Neural cell (in vitro differentiated cells): ENCODE measurements at places on chromosomes 4 and X. TPM values are rescaled to one million over a fixed set of nuclear protein-coding genes. Genes with fewer than 3 reads are reported as not detected.

Gene RIPPLY1
- polyA plus RNA-seq = 0.57 TPM in 1 of 2 replicates, not detected in the other

Gene GRPEL1
- 24.9 and 28.5 TPM in 2 replicates for polyA plus RNA-seq

Gene SSX4B
- polyA plus RNA-seq = not detected in 2 replicates

Gene GPR34
- not detected in 2 replicates for polyA plus RNA-seq

Gene RENBP
- 0.89 and 2.5 TPM in 2 replicates for polyA plus RNA-seq

Gene APELA
- polyA plus RNA-seq = not detected in 2 replicates

Gene GAGE13
- polyA plus RNA-seq = not detected in 2 replicates

Gene MAGEA9B
- polyA plus RNA-seq = not detected in 2 replicates

Gene CFP
- 2.7 and 4.8 TPM in 2 replicates for polyA plus RNA-seq

Gene PROM1
- polyA plus RNA-seq = 1.1 and 2.3 TPM in 2 replicates

Gene IQCM
- not detected in 2 replicates for polyA plus RNA-seq

Gene MND1
- polyA plus RNA-seq = 5.6 and 10.6 TPM in 2 replicates

Gene GJB1
- polyA plus RNA-seq = 0.18 TPM in 1 of 2 replicates, not detected in the other

Gene NWD2
- polyA plus RNA-seq = 0.06 and 0.16 TPM in 2 replicates

Gene CXXC4
- polyA plus RNA-seq = 108 and 127 TPM in 2 replicates

Gene POU3F4
- 4.4 and 4.9 TPM in 2 replicates for polyA plus RNA-seq

Gene POLN
- polyA plus RNA-seq = 0.76 and 1.1 TPM in 2 replicates

Gene CT45A10
- polyA plus RNA-seq = not detected in 2 replicates

Gene TAF7L
- polyA plus RNA-seq = 0.59 and 1.1 TPM in 2 replicates

Gene TCEAL6
- not detected in 2 replicates for polyA plus RNA-seq

Gene MSANTD1
- 12.7 and 15.8 TPM in 2 replicates for polyA plus RNA-seq

Gene STAP1
- not detected in 2 replicates for polyA plus RNA-seq
